Brain pericyte (primary cell): ENCODE measurements at places on chromosomes 1 and 21.

DNA sequence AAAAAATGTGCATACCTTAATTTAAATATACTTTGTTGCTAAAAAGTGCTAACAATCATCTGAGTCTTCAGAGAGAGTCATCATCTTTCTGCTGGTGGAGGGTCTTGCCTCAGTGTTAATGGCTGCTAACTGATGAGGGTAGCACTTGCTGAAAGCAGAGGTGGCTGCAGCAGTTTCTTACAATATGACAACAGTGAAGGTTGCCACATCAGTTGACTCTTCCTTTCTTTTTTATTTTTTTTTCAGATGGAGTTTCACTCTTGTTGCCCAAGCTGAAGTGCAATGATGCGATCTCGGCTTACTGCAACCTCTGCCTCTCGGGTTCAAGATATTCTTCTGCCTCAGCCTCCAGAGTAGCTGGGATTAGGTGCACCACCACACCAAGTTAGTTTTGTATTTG lies 2.6 kb upstream of the CFAP45 start:
- DNase-seq, result no peak

GRCh38 chr1:241721011-241721410 lies 68.9 kb downstream of the WDR64 start:
- no peak for DNase-seq

DNA sequence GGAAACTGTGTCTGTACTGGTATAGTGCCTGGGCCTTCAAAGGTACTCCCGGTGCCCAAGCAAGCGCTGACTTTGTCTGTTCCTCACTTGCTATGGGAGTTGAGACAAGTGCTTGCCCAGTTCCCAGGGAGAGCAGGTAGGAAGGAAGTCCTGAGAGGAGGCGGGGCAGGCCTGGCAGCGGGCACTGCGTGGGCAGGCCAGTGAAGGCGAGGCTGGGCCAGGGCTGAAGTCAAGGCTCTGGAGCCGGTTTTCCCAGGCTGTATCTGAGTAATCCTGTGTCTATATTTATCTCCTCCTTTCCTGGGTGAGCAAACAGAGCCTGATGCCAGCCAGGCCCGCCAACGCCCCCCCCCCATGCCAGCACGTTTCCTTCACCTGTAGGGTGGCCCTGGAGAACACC lies 15.9 kb upstream of the EDN2 start:
- DNase-seq, result no peak

- no peak for DNase-seq
These were observed 6.8 kb downstream of the YY1AP1 start for GRCh38 chr1:155681776-155682175.

GRCh38 chr1:163408262-163408661 lies 86.5 kb downstream of the NUF2 start:
- no peak for DNase-seq

- no peak for DNase-seq
These were observed 106.9 kb downstream of the KCND3 start for GRCh38 chr1:111882559-111882958.

GRCh38 chr1:201596101-201596868 lies 57.4 kb downstream of the NAV1 start:
- DNase-seq, result no peak

DNA sequence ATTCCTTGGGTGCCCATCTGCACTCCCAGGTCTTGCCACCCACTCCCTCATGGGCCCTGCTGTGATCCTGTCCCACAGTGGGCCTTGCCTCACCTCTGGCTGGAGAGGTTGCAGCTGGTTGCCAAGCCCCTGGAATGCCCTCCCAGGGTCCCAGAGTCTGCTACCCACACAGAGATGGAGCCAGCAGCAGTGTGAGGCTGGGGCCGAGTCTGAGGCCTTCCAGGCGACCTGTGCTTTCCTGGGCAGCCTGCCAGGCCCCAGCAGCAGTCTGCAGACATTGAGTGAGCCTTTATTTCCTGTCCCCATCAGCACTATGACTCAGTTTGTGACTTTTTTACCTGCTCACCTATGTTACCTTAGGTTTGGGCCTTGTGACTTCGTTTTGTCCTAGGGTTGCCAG lies 25.0 kb upstream of the TSPAN2 start:
- DNase-seq, result no peak

DNA sequence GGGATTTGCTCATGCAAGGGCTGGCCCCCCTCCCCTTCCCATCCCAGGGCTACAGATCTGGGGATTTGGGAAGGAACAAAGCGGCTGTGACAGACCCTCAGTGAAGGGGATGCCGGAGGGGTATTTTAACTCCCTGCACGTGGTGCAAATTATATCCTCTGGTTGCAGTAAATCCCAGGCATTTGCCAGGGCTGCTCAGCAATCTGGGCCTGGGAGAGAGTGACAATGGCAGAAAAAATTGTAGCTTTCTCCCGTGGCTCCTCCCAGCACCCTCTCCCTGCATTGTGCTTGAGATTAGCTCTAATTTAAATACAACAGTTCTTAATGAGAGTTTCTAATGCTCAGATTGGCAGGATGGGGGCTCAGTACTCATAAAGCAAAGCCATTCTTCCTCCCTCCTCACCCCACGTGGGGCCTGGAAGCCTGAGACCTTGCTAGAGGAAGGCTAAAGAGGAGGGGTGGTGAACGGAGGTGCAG lies 129.9 kb upstream of the CD34 start:
- DNase-seq, result no peak

- no peak for DNase-seq
These were observed 3.1 kb downstream of the MCL1 start for GRCh38 chr1:150576367-150576711.

GRCh38 chr21:33402001-33402979 lies 923 bp upstream of the IFNGR2 start:
- DNase-seq, result peak; percentile 36

- DNase-seq, result no peak
These were observed 7.8 kb upstream of the PTTG1IP start for GRCh38 chr21:44881198-44881872.

GRCh38 chr1:25692560-25692959 lies 76.0 kb downstream of the MAN1C1 start:
- DNase-seq, result no peak

- no peak for DNase-seq
These were observed 869.8 kb upstream of the B3GALT2 start for GRCh38 chr1:194056169-194056568.

DNA sequence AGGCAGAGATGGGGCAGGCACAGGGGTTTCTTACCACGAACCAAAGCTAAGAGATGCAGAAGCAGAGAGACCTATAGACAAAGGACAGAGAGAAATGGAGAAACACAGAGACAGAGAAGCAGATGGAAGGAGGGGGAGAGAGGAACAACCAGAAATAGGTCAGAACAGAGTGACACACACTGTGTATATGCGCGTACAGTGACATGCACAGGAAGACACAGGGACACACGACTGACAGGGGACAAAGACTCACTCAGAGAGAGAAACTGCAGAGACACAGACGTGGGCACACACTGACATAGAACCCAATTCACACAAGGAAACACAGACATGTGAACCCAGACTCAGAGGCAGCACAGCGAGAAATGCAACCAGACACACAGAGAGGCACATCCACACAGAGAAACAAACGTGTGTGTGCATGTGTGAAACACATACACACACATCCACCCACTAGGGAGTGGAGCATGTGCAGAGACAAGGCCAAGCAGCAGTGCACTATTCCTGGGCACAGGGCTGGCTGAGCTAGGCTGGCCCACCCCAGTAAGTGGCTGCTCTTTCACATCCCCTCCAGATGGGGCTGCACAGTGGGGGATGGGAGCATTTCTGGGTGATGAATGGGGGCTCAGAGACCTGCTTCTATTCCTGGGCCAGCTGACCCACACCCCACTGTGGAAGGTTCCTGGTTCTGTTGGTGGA lies 123.4 kb upstream of the CSF3R start:
- DNase-seq, result no peak

GRCh38 chr1:17654519-17654918 lies 100.6 kb upstream of the ACTL8 start:
- no peak for DNase-seq

DNA sequence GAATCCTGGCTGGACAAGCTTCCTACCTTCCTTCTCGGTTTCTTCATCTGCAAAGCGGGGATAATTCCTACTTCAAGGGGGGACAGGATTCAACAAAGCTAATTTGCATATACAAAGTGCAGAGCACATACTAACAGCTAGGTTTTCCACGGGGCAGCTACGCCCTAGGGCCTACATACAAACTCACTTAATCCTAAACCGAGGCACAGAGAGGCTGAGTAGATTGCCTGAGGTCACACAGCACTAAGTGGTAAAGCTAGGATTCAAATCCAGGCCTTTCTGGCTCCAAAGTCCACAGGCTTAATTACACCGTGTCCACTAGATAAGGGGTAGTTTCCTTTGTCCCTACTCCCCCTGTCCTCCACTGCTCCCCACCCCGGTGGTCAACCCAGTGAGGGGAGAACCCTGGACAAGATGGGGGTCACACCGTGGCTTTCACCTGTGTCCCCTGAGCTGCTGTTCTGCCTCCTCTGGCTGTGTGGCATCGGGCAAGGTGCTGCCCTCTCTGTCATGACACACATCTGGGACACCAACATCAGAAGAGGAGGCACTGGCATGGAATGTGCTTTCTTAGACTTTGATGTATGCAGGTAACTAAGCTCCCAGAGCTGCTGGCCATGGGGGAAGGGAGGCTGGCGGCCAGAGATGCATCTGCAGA lies 44.5 kb downstream of the TAS1R2 start:
- no peak for DNase-seq

- no peak for DNase-seq
These were observed 9.5 kb upstream of the HORMAD1 start for GRCh38 chr1:150730130-150730721.

DNA sequence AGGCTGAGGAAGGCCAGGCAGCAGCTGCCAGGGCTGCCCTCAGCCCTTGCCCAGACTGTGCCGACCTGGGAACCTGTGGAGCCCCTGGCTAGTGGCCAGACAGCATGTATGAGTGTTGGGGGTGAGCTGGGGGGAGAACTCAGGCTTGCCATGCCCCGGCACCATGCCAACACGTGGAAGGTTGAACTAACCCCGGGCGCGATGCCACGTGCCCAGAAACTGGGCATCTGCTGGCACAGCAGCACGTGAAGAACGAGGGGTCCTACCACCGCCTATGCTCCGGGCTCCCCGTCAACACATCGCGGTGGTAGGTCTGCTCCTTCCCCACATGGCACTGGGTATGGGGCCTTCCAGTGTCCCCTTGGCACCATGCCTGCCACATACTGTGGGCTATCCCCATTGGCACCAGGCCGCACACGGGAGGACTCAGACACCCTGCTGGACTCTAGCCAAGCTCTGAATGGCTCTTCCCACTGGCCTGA lies 68.7 kb downstream of the CASZ1 start:
- DNase-seq, result no peak

DNA sequence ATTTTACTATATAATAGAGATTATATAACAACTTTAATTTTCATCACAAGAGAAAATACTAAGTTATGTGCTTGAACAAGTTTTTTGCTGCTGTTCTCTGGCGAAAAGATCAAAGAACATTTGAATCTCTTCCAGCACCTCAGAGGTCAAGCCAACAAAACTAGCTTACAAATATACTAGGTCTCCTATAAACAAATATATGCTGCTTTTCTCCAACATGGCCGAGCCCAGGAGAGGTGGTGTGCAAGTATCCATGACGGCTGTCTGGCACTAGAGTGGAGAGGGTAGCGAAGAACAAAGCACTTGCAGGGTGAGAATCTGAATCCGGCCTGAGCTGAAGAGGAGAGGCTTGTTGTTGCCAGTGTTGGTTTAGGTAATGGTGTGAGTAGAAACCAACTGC lies 7.5 kb upstream of the FMO3 start:
- DNase-seq, result no peak

DNA sequence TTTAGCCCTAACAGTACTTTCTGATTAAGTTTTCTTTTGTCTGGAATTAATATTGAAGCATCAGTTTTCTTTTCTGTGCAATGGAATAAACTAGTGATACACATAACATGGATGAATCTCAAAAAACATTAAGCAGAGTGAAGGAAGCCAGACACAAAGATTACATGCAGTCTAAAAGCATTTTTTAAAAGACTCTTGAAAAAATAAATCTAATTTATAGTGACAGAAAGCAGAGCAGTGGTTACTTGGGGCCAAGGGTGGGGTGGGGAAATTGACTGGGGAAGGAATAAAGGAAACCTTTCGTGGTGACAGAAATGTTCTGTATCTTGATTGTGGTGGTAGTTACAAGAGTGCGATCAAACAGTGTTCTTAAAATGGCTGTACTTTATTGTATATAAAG lies 20.2 kb upstream of the ST6GALNAC3 start:
- no peak for DNase-seq

- DNase-seq, result no peak
These were observed 2.1 kb downstream of the BCAR3 start for GRCh38 chr1:93679546-93679945.

DNA sequence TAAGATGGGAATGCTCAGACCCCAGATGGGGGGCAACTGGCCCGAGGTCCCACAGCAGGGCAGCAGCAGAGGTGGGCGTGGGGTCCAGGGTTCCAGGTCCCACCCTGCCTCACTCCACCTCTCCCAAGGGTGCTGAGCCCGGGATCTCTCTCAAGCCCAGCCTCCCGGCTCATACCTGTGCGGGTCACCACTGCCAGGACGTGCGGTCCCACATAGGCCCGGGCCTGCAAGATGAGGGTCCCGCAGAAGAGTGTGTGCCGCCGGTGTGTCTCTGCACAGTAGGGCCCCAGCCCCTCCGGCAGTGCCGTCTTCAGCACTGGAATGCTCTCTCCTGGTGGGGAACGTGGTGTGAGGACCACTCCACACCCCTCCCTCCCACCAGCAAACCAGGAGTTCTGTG lies 14.9 kb downstream of the ATP13A2 start:
- no peak for DNase-seq

- DNase-seq, result no peak
These were observed 6.4 kb upstream of the MYBPHL start for GRCh38 chr1:109312978-109313775.

DNA sequence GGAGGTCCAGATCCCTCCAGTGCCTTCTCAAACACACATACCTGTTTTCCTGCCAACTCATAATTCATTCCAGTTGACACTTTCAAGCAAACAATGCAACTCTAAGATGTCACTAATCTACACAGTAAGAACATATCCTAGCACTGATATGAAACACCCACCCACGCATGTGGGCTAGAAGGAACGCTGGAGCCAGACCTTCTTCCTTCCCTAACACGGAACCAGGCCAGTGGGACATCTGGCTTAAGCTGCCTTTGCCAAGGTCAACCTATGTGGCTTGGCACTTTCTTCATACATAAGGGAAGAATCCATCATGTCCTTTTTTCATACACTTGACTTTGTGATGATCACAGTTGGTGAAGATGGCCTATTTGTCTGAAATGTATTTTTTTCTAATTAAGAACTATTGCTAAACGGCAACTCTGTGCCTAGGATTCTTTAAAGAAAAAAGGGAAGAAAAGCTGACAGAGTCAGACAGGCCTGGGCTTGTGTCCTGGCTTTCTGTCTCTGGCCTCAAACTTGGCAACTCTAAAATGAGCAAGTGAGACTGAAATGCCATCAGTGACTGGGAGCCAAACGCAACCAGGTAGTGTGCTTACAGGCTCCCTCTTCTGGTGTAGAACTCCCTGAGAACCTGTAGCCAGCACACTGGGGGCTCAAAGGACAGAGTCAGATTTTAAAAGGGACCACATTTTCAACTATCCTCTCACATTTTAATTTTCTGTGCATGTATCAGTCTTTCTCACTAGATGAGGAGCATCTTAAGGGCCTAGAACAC lies 92.6 kb upstream of the BEND5 start:
- no peak for DNase-seq

- DNase-seq, result no peak
These were observed 355.1 kb downstream of the AJAP1 start for GRCh38 chr1:5009376-5010065.

- no peak for DNase-seq
These were observed 125.3 kb upstream of the RUNX3 start for GRCh38 chr1:25055324-25055780.
